ENCODE measurements at places on chromosomes 6 and 20.

DNA sequence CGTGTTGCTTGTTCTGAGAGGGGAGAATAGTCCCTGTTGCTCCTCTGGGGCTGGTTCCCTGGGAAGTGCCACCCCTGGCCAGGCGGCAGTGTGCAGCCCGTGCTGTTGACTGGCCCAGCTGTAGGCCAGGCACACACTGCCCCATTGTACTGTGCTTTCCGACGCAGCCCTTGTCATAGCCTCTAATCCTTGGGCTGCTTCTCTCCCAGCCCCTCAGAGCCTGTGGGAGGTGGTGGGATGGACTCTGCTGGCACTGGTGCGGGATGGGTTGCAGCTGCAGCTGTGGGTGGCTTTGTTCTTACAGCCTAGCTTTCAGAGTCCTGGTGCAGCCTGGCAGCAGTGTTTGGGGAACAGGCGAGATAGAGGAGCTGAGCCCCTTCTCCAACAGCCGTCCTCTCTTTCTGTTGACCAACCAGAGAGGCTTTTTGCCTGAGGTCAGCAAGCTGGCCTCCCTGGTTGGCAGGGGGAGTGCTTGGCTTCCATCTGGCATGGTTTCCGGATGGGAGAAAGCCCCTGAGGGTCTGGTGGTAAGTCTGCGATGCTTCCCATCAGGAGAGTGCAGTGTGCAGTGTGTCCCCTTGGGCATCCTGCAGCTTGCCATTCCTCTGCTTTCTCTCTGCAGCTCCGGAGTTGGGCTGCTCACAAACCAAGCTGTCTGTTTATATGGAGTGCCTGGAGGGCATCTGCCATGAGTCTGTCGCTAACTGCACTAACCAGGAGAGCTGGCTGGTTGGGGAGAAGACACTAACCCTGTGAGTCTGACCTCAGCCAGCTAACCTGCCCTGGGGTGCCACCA, 12.1 kb downstream of the TJAP1 start:
- peaks cover 30% of the 10 kb centered on the region for H3K4me1 ChIP-seq
- H3K36me3 ChIP-seq = peaks cover 51% of the 10 kb centered on the region
- H3K27me3 ChIP-seq = no peaks in the 10 kb centered on the region
- DNase-seq = no peak

DNA sequence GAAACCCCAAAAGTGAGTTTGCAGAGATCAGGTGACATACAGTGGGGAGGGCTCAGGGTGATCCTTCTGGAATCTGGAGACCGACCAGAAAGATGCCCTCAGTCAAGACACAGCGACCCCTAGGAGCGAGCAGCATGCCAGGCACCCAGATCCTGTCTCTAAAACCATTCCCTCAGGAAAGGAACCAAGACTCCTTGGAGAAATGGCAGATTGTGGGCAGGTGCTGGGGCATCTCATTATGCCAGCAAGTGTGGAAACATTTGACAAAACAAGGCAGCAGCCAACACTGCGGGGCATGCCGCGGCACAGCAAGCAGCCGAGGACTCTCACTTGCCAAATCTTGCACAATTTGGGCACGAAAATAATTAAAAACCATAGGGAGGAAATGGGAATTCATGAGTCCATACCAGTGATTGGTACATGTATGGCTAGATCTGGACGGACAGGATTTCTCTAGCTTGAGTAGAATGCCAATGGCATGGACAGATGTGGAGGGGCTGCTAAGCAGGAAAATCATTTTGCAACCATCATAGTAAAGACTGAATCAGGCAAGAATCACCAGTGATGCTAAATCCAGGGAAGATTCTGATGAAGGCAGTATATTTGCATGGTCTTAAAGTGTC, 76.9 kb downstream of the GINS1 start:
- H3K36me3 ChIP-seq = no peaks in the 10 kb centered on the region
- H3K27me3 ChIP-seq = no peaks in the 10 kb centered on the region
- no peak overlapping the region for H3K27ac ChIP-seq

DNA sequence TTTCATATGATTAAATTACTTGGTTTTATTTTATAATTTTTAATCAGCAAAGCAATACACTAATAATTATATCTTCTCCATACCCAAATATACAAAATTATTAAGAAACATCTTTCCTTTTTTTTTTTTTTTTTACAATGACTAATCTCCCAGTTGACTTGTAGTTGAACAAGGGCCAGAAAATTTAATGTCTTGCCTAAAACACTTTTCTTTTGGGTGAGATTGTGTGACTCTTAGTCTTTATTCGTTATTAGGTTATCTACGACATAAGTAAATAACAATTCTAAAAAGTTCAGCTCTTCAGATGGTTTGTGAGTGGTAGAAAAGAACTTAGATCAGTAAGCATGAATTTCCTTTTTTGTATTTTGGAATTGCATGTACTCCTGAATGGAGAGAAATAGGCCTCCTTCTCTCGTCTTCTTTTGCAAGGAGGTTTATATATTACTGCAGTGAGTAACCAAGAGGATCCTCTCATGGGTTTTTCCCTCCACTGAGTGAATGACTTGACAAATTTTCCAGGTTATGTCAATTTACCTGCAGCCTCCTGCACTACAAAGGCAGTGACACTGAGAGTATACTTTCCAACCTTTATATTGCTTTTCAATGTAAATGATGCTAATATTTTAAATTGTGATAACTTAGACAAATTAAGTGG, 364.5 kb upstream of the CITED2 start:
- DNase-seq = no peak
- no peaks in the 10 kb centered on the region for H3K4me1 ChIP-seq
- no peak overlapping the region for H3K27ac ChIP-seq
- no peak overlapping the region for H3K4me3 ChIP-seq
- no peaks in the 10 kb centered on the region for H3K27me3 ChIP-seq
- H3K36me3 ChIP-seq = no peaks in the 10 kb centered on the region

DNA sequence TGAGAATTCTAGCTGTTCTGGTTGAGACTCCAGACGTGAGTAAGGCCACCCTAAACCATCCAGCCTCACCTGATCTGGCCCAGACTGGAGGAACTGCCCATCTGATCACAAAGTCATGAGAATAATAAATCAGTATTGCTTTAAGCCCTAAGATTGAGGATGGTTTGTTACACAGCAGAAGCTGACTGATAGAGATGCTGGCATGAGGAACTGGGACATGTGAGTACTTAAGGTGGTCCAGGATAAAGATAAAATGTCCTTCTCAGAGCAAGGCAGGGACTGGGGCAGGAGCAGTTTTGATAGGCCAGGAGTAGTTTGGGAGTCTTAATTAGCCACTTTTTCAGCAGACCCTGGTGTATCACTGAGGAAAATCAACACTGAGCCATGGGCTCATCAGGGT, 6.8 kb downstream of the GTSF1L start:
- H3K27ac ChIP-seq = no peak overlapping the region
- no peak overlapping the region for H3K4me3 ChIP-seq
- no peaks in the 10 kb centered on the region for H3K27me3 ChIP-seq

- H3K4me1 ChIP-seq = peaks cover 6% of the 10 kb centered on the region
- DNase-seq = no peak
- no peak overlapping the region for H3K4me3 ChIP-seq
- no peaks in the 10 kb centered on the region for H3K36me3 ChIP-seq
- no peak overlapping the region for H3K27ac ChIP-seq
These were observed 215.2 kb upstream of the ARID1B start for GRCh38 chr6:156562019-156562418.

- peak overlapping the region; percentile 99 for H3K4me3 ChIP-seq
- no peak for DNase-seq
- peaks cover 35% of the 10 kb centered on the region for H3K4me1 ChIP-seq
- H3K27ac ChIP-seq = peak overlapping the region; percentile 99
These were observed 696 bp upstream of the SUPT3H start for GRCh38 chr6:45378334-45378926.

DNA sequence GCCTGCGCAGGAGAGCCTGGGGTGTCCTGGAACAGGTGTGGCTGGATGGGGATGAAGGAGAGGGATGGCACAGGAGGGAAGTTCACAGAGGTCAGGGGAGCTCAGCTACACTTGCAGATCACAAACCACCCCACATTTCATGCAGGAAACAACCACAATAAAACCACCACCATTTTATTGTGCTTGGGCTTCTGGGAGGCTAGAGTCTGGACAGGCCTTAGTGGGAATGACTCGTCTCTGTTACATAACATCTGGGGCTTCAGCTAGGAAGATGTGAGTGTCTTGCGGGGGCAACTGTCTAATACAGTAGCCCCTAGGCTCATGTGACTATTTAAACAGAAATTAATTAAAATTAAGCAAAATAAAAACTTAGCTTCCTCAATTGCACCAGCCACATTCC, 33.4 kb downstream of the SNX5 start:
- H3K27me3 ChIP-seq = no peaks in the 10 kb centered on the region
- peaks cover 6% of the 10 kb centered on the region for H3K36me3 ChIP-seq
- H3K4me1 ChIP-seq = peaks cover 14% of the 10 kb centered on the region

- H3K4me1 ChIP-seq = no peaks in the 10 kb centered on the region
- no peaks in the 10 kb centered on the region for H3K36me3 ChIP-seq
- H3K27me3 ChIP-seq = peaks cover 20% of the 10 kb centered on the region
These were observed 26.9 kb downstream of the FOXF2 start for GRCh38 chr6:1416191-1416760.

- peaks cover 22% of the 10 kb centered on the region for H3K4me1 ChIP-seq
- H3K27ac ChIP-seq = no peak overlapping the region
- no peak for DNase-seq
- H3K4me3 ChIP-seq = no peak overlapping the region
- no peaks in the 10 kb centered on the region for H3K36me3 ChIP-seq
- no peaks in the 10 kb centered on the region for H3K27me3 ChIP-seq
These were observed 7.2 kb upstream of the PPP1R16B start for GRCh38 chr20:38798266-38798665.

DNA sequence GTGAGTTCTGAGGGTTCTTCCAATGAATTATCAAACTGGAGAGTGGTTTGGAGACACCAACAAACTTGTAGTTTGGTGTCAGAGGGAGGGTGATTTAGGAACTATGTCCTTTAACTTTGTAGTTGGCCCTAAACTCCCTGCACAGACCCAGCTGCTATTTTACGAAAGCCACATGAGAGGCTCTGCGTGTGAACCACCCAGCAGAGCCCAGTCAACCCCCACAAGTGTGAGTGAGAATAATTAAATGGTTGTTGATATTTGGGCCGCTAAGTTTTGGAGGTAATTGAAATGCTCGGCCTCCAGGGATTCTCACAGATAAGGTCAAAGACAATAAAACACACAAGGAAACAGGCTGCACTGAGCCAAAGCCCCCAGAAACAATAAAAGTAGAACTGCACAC, 6.9 kb upstream of the VAPB start:
- no peaks in the 10 kb centered on the region for H3K36me3 ChIP-seq
- no peaks in the 10 kb centered on the region for H3K4me1 ChIP-seq
- H3K27me3 ChIP-seq = peaks cover 36% of the 10 kb centered on the region

DNA sequence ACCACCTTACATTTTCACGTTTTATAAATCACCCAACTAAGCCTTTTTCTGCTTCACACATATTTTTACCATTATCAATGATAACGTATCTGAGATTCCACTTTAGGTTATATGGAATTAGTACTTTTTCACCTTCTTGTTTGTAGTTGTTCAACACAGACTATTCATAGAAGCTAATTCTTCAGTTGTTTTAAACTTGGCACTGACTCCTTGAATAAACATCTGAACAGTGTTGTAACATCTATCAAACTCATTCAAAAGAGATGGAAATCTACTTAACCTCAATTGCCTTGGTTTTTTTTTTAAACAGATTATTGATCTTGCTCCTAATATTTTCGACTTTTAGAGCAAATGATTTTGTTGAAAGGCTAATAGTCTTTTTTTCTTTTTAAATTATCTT, 34.2 kb downstream of the PTPRA start:
- peaks cover 27% of the 10 kb centered on the region for H3K36me3 ChIP-seq
- H3K4me3 ChIP-seq = no peak overlapping the region
- H3K27me3 ChIP-seq = no peaks in the 10 kb centered on the region

GRCh38 chr6:50437901-50438300, 275.4 kb upstream of the TFAP2D start:
- no peaks in the 10 kb centered on the region for H3K4me1 ChIP-seq
- DNase-seq = no peak
- H3K27ac ChIP-seq = no peak overlapping the region
- no peak overlapping the region for H3K4me3 ChIP-seq
- H3K27me3 ChIP-seq = no peaks in the 10 kb centered on the region

GRCh38 chr6:169622618-169623017, 79.2 kb downstream of the WDR27 start:
- H3K4me1 ChIP-seq = no peaks in the 10 kb centered on the region
- H3K36me3 ChIP-seq = peaks cover 37% of the 10 kb centered on the region
- DNase-seq = no peak
- no peak overlapping the region for H3K27ac ChIP-seq

DNA sequence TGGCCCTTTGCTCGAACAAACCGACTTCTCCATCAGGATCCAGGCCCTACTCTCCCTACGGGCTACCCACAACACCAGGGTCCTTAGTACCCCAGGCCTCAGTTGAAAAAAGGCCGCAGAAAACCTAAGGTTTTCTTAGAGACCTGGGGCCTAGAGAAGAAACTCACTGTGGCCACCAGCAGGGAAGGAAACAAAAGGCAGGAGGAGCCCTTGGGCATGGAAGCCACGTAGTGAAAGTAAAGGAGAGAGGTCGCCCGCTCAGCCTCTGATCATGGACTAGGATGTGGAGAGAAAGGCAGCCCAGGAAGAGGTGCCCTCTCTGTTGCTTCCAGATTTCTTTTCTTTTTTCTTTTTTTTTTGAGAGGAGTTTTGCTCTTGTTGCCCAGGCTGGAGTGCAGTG, 31.5 kb downstream of the CPNE5 start:
- H3K4me1 ChIP-seq = no peaks in the 10 kb centered on the region
- H3K27me3 ChIP-seq = no peaks in the 10 kb centered on the region
- H3K27ac ChIP-seq = no peak overlapping the region
- H3K4me3 ChIP-seq = no peak overlapping the region
- no peaks in the 10 kb centered on the region for H3K36me3 ChIP-seq

DNA sequence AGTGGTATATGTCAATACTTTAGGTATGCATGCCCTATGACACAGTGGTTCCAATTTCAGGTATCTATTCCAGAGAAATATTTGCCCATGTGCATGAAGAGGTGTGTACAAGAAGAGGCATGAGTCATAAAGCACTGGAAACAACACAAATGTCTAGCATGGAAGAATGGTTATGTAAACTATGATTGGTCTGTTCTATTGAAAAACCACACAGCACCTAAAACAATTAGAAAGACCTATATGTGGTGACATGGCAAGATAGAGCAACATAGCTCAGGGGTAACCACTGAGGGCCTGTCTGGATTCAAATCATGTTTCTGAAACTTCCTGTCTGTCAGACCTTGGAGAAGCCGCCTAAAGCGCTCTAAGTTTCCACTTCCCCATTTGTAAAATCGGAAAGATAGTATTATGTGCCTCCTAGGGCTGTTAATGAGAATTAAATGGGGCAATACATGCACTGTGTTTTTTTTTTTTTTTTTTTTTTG, 76.0 kb upstream of the SHLD1 start:
- no peaks in the 10 kb centered on the region for H3K36me3 ChIP-seq
- H3K4me1 ChIP-seq = peaks cover 18% of the 10 kb centered on the region
- H3K27me3 ChIP-seq = no peaks in the 10 kb centered on the region
- no peak for DNase-seq

DNA sequence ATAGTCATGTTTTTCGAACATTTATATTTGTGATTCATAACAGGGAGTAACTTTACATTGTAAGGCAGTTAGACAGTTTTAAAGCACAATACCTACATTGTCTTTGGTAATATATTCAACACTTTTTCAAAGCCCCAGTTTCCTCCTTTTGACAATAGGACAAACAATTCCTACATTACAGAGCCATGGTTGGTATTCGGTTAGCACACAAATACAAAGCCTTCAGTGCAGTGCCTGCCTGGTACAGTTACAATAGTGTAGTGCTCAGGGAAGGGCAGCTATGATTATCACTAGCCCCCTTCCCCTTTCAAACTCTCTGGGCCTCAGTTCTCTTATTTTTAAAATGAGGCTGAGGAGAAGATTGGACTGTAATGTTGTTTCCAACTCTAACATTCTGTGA, 207.8 kb downstream of the TPBG start:
- no peak overlapping the region for H3K4me3 ChIP-seq
- no peaks in the 10 kb centered on the region for H3K36me3 ChIP-seq
- no peak overlapping the region for H3K27ac ChIP-seq
- no peaks in the 10 kb centered on the region for H3K4me1 ChIP-seq

All from activated T-cell treated with anti-CD3 and anti-CD28 coated beads, Interleukin-2, amount 50 U/mL, for 24 hours (primary cell).